ENCODE measurements at places on chromosomes 4 and X. TPM values are rescaled to one million over a fixed set of nuclear protein-coding genes. Genes with fewer than 3 reads are reported as not detected.

Gene MED14
- polyA plus RNA-seq: 35.2 TPM

Gene CNGA1
- polyA plus RNA-seq: 0.32 TPM

Gene USO1
- polyA plus RNA-seq: 243 TPM

Gene GAGE2A
- polyA plus RNA-seq: not detected

Gene GPC3
- 362 TPM for polyA plus RNA-seq

Gene UBE2K
- polyA plus RNA-seq: 52.2 TPM

Gene KIT
- 10.9 TPM for polyA plus RNA-seq

Gene ARMCX2
- 158 TPM for polyA plus RNA-seq

Measured in muscle of back (tissue), 13 donors.